ENCODE measurements at places on chromosomes 11 and 22.

DNA sequence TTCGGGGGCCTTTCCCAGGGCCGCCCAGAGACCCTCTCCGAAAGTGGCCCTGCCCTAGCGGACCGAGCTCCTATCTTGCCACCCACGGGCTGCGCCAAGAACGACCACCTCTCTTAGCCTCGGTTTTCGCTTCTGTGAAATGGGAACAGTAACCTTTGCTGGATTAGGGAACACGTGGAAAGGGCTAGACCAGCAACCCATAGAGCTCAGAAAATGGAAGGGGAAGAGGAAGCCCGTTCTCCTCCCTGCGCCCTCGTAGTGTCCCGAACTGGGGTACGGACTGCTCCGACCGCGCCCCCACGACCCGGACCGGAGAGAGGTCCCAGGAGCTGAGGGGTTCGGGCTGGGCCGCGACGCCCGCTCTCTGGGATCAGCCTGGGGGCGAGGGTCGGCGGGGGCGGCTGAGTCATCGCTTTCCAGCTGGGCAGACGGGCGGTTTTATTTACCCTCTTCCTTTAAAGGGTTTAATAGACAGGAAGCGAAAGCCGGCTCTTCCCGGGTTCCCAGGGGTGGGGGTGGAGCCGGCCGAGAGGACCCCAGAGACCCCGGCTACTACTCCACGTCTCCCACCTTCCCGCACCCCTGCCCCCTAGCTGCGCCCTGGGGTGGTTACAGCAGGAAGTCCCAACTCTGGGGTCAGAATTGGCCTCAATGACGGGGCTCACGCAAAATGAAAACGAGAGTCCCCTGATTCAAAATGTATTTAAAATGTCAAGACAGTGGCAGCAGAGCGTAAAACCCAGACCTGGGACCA, 907 bp upstream of the PHLDA2 start:
- DNase-seq = no peak

DNA sequence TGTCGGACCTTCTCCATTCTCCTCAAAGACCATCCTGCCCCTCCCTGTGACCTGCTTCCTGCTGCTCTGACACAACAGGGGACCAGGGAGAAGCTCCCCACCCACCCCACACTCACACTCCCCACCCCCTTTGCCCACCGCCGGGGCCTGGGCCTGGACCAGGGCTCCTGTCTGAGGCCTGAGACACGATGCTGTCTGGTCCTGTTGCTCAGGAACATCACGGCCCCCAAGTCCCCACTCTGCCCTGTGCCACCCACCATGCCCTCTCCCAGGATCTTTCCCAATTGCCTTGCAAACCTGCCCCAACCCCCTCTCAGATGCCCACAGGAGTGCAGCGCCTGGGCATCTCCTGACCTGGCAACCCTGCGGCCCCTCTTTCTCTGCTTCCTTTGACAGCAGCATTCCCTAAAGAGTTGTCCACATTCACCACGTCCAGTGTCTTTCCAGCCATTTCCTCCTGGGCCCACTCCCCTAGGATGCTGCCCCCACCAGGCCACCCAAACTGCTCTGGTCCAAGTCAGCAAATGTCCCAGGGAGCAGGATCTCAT, 10.8 kb downstream of the CSF2RB start:
- DNase-seq = no peak

- no peak for DNase-seq
These were observed 16.6 kb downstream of the IL10RA start for GRCh38 chr11:118002541-118003423.

- peak; percentile 86 for DNase-seq
These were observed at the start of the genes NLRP14 and ZNF214 for GRCh38 chr11:7020183-7020917. Gene NLRP14, plus strand, starts transcription at chr11:7020479. Its CDS starts 18,108 bp downstream, at chr11:7038587. Gene ZNF214, minus strand, starts transcription at chr11:7020346. Its CDS starts 17,511 bp downstream, at chr11:7002835.

- no peak for DNase-seq
These were observed 7.6 kb downstream of the XBP1 start for GRCh38 chr22:28792491-28793383.

- DNase-seq = peak; percentile 37
These were observed 252.7 kb downstream of the TMEM135 start for GRCh38 chr11:87290304-87290922.

- DNase-seq = no peak
These were observed 7.1 kb downstream of the ABCG4 start for GRCh38 chr11:119155733-119156492.

Data from HS-5 (cell line).